ENCODE measurements at places on chromosomes 3 and 15. TPM values are rescaled to one million over a fixed set of nuclear protein-coding genes. Genes with fewer than 3 reads are reported as not detected.
A peak's percentile ranks its signal among the peaks of the same experiment; 100 is the strongest.

ARGFX gene
- polyA plus RNA-seq = not detected

GCNT3 gene
- 21.7 TPM for polyA plus RNA-seq

CCR5 gene
- 0.94 TPM for polyA plus RNA-seq

DNA sequence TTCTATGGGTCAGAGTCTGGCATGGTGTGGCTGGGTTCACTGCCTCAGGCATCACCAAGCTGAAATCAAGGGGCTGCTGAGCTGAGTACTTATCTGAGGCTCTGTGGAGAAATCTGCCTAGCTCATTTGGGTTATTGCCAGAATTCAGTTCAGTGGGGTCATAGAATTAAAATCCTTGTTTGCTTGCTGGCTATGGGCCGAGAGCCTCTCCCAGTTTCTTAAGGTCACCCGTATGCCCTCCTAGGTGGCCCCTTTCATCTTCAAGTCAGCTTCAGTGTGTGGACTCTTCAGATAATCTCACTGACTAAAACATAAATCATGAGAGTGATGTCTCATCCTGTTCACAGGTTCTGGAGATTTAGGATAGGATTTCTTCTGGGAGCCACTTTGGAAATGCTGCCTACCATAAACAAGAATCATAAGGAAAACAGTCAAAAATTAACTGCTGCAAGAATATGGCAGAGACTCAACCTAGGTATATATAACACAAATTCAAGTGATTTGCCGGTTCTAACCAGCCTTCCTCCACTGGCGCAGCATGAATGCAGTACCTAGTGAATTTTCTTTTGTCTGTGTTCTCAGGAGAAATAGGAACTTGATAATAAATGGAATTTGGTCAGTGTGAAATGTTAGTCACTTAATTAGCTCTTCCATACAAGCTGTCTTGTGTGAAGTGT, 5.3 kb downstream of the CP start:
- peak; percentile 54 for DNase-seq

DNA sequence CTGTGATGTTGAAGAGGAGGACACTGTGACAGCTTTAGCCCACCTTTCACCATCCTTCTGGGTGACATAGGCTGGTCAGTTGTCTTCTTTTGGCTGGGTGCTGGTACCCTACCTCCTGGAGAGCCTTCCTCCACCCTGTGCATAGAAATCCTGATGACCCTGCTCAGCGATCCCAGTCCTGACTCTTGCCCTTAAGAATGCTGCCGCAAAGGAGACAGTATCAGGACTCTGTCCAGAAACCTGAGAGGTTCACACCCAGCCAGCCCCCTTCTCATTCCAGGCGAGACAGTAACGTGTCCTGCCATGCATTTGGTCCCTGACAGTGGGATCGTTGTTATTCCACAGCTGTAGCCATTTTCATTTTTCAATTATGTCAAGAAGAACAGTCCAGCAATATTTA, 312.8 kb upstream of the CHRM5 start:
- no peak for DNase-seq

Measured in small intestine (tissue), 16 donors.